AG04450 (cell line): ENCODE measurements at places on chromosomes 12 and 14.
A peak's percentile ranks its signal among the peaks of the same experiment; 100 is the strongest.

GRCh38 chr14:24504425-24504950 is 3.6 kb downstream of the CMA1 start:
- DNase-seq, result no peak

DNA sequence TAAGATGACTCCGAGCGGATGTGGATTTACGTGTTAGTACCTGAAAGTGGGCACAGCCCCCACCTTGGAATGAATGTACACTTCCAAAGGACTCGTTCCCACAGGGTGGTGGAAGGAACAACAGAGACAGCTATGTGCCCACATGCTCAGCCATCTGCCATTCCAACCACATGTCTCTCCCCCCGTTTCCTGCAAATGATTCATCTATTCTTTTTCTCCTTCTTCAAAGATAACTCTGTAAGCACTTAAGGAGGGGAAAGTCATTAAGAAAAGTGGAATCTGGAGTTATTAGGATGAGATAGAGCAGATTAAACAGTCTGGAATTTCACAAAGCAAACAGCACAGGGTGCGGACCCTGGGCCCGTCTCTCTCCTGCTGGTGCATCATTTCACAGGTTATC is 18.5 kb upstream of the DUSP6 start:
- no peak for DNase-seq

DNA sequence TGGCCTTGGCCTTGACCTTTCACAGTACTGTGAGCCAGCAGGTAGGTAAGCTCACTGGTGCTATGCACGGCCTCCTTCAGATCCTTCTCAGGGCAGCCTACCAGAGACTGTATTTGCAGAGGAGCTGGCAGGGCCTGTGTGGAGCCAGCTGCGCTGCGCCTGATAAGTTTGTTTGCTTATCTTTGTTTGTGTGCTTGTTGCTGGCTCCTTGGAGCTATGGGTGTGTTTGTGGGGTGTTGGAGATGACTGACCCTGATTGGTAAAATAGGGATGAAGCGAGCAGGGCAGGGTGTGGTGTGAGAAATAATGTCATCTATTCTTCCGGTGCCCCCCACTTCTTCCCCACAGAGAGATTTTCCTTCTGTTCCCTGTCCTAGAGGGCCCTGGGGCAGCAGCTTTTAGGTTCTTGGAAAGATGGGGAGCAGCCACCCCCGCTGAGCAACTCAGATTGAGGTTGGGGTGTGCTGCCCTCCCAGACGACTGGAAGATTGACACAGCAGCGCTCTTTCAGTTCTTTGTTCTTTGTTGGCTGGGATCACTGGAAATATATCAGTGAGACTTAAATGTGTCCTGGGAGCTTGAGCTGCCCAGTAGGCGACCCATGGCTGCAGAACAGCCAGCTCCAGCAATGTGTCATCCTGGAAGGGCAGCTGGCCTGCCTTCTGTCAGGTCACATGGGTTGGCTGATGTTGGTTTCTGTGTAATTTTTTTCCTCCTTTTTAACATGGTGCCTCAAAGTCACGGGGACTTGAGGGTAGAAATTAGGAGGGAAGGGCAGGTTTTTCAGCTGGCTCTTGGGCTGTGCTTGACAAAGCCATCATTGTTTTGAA is 19.6 kb downstream of the MLXIP start:
- no peak for DNase-seq

DNA sequence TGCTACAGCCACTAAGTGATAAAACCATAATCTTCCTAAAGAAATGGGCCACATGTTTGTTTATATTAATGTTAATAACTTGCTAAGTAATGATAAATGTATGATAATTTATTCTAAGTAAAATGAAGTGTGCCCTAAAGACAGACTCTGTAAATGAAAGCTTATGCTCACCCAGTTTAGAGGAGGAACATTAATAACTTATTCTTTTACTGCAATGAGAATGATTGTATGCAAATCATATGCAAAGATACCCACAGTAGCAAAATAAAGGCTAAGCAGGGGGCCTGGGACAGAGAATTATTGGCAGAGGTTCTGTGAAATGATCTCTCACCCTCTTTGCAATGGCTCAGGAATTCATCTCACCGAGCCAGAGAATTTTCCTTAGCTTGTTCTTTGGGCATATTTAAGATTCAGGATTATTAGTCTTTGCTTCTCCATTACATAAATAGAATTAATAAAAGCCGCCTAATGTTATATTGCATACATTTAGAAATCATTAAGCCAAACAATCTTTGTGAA is 75.9 kb downstream of the TMEM132D start:
- DNase-seq, result no peak

- no peak for DNase-seq
Observed at GRCh38 chr14:90444077-90444696, 47.4 kb downstream of the CALM1 start.

GRCh38 chr12:43284486-43285158 is 267.4 kb downstream of the ADAMTS20 start:
- DNase-seq, result no peak

- DNase-seq, result no peak
Observed at GRCh38 chr12:2345902-2346301, 293.1 kb downstream of the CACNA1C start.

GRCh38 chr14:67928375-67928774 is 108.8 kb downstream of the RAD51B start:
- DNase-seq, result no peak

GRCh38 chr12:75979181-75979580 is 52.4 kb downstream of the PHLDA1 start:
- no peak for DNase-seq

- DNase-seq, result no peak
Observed at GRCh38 chr14:29111554-29111953, 345.0 kb downstream of the FOXG1 start.

GRCh38 chr12:3777206-3777809 is 24.4 kb upstream of the CRACR2A start:
- DNase-seq, result peak; percentile 10

DNA sequence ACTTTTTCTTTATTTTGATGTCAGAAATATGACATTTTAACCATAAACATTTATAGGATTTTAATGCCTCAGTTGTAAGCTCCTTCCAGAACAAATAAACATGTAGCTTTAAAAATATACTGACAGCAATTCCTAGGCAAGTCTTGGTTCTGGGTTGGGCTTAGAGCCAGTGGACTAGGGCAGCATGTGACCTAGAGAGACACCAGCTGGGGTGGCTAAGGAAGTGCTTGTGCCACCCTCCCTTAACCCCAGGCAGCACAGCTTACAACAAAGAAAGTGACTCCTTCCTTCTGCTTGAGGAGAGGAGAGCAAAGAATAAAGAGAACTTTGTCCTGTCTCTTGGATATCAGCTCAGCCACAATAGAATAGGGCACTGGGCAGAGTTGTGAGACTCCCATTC is 61.6 kb upstream of the KTN1 start:
- DNase-seq, result no peak

DNA sequence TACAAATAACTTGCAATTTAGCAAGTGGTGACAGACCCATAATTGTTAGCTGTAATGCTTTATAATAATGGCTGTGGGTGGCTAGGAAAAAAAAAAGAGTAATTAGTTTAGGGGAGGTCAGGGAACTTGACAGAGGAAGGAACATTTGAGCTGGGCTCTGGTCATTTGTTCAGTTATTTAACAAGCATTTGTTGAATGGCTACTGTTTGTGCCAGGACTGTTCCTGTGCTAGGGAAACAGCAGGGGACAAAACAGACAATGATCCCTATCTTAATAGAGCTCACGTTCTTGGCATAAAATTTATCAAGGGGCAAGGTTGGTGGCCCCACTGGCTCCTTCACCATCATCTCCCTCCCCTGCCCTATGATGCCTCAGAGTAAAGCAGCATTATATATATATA is 18.5 kb downstream of the CHST11 start:
- DNase-seq, result no peak

DNA sequence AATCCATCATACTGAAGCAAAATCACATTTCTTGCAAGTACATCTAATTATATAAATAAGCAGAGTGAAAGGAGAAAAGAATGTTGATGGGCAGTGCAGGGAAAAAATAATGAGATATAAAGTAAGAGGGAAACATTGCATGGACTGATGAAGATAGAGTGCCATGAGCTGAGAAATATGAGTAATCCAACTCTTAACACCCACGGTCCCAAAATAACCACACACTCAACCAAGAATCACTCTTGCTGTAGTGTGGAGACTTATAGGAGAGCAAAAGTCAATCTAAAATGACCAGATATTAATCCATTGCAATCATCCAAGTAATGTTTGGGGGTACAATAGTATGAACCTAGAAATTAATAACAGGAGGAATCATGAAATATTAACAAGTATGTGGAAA is 40.2 kb downstream of the MYF5 start:
- no peak for DNase-seq

GRCh38 chr14:102333795-102334705 is 14.5 kb downstream of the ZNF839 start:
- DNase-seq, result no peak

- DNase-seq, result no peak
Observed at GRCh38 chr12:131592972-131593371, 117.9 kb upstream of the SFSWAP start.

- DNase-seq, result no peak
Observed at GRCh38 chr12:116336542-116337065, 59.1 kb upstream of the MED13L start.

- no peak for DNase-seq
Observed at GRCh38 chr12:107275530-107275929, 182.2 kb upstream of the CRY1 start.

- no peak for DNase-seq
Observed at GRCh38 chr12:116441292-116441691, 117.9 kb upstream of the MAP1LC3B2 start.

DNA sequence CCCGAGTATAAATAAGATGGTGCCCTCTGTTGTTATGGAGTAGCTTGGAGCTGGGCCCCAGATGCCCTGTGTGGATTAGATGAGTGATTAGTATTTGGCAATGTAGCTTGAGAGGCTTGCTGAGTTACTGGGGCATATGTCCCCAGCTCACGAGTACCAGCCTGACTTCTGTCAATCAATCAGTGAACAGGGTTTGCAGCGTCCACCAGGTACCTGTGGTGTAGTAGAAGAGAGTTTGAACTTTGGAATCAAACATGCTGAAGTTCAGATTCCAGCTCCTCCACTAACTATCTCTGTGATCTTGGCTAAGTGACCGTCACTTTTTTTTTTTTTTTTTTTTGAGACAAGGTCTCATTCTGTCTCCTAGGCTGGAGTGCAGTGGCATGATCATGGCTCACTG is 11.6 kb upstream of the TCL1B start:
- DNase-seq, result no peak

DNA sequence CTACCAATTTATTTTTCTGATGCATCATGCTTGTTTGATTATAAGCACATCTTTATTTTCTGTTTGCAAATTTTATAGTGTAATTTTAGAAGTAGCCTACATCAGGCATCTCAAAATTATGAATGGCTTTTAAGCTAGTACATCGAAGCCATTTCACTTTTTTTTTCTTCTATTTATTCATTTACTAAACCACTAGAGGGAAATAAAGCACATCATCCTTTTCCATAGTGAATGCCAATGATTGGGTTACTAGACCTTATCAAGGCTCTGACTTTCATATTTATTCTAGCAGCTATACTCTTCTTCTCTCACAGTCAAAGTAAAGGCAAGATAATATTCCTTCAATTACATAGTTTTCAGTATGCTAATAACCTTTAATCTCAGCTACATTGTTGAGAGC is 736.4 kb upstream of the LRFN5 start:
- no peak for DNase-seq

GRCh38 chr12:52347016-52347415 is 20.3 kb downstream of the KRT85 start:
- no peak for DNase-seq

GRCh38 chr14:77936138-77936639 is 136.3 kb downstream of the ADCK1 start:
- no peak for DNase-seq

DNA sequence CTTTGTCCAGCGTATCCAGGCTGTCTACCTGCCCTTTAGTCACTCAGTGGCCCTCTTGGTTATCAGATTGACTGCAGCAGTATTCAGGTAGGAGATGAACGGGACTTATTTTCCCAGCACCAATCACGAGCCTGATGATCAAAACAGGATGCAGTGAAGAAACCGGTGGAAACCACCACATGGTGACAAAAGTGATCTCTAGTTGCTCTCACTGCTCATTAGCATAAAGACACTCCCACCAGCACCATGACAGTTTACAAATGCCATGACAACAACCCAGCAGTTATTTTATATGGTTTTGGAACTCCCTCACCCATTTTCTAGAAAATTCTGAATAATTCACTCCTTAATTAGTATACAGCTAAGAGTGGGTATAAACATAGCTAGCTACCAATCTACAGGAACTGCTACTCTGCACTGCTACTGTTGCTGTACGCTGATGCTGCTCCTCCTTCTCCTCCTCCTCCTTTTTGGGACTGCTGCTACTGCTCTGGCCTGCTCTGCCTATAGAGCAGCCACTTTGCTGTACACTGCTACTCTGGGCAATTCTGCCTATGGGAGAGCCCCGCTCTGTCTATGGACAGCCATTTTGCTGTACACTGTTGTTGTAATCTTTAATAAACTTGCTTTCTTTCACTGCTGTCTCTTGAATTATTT is 142.5 kb upstream of the SSTR1 start:
- DNase-seq, result no peak

DNA sequence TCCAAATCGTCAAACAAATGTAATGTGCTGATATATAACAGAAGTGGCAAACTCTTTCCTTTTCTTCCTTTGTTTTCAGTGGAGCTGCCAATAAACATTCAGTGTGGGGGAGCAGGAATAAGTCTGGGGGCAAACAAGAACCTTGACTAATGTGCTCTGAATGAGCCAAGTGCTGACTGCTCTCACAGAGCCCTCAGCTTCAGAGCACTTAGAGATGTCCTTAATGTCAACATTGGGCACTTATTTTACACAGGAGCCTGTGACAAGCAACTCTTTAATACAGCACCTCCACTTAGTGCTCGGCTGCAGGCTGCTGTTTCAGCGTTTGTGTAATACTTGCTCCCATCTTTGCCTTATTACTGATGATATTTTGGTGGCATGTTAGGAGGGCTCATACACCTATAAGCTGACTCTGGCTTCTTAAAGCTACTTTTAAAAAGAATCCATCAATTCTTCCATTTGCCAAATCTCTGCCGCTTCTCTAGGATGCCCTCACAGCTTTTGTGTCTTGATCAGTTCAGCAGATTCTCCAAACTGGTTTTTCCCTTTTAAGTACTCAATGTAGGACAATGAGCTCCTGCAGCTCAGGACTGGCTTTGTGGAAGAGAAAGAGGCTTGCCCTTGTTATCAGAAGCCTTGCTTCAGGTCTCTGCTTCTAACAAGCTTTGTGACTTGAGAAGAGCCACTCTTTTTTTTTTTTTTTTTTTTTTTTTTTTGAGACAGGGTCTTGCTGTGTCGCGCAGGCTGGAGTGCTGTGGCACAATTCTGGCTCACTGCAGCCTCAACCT is 206.6 kb downstream of the MON2 start:
- no peak for DNase-seq
